ENCODE measurements at places on chromosomes 1 and 21.

DNA sequence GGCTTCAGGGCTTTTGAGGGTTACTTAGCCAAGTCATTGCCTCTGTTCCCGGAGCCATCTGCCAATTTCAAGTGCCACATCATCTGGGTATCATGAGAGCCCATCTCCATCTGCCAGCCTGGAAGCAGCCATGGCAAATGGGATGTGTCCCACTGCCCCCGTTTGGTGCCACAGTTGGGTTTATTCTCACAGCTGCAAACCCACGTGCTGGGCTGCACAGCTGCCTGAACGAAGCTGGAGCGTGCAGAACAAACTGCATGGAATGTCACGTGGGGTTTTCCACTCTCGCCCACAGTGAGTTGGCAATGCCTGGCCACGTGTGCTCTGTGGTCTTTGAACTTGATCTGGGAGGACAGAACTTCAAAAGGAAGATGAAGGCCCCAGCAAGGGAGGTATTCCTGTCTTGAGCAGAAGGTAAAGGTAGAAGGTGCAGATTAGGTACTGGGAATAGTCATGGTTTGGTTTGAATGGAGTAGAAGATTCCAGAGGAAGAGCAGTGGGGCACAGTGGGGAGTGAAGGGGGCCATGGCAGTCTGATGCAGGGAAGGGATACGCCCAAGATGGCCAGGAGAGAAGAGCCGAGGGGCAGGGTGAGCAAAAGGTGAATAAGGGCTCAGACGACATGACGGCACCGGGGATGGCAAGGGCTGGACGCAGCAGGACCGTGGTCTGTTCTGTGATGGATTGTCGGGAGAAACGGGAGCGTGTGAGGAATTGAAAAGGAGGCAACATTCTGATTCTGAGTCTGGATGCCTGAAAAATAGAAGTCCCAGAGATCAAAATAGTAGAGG is 222.0 kb downstream of the KAZN start:
- no peaks in the 10 kb centered on the region for H3K36me3 ChIP-seq
- no peak overlapping the region for H3K4me3 ChIP-seq
- no peaks in the 10 kb centered on the region for H3K4me1 ChIP-seq
- peaks cover 9% of the 10 kb centered on the region for H3K27me3 ChIP-seq

DNA sequence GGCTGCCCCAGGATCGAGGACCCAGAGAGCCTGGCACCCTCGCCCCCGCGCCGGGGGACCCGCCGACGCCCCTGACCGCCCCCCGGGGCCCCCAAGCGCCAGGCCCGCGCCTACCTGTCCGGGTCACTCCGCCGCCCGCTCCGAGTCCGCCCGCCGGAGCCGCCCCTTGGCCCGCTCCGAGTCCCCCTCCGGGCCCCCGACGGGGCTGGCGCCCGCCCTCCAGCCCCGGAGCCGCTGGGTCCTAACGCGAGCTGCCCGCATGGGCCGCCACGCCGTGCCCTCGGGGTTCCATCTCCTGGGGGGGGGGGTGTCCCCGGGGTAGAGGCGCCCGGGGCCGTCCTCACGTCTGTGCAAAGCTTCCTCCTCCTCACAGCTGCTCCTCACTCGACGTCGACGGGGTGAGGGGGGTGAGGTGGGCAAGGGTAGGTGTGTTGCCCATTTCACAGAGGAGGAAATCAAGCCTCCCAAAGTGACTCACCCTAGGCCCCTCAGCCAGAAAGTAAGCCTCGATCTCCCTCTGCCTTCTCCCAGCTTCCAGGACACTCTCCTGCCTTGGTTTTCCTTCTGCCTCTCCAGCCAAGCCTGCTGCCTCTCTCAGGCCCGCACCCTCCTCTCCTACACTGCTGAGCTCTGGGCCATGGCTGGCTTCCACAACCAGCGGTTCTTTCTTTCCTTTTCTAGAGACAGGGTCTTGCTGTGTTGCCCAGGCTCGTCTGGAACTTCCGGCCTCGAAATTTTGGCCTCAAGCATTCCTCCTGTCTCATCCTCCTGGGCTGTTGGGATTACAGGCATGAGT is at the start of gene MFAP2:
MFAP2 (minus strand) TSS at position 148 of the 796 bp plus-strand sequence. CDS start 2,347 bp downstream, outside the sequence.
- no peak within 1 kb of the TSS for H3K27ac ChIP-seq
- peaks cover 3% of the 10 kb centered on the region for H3K36me3 ChIP-seq
- no peak for DNase-seq
- peaks cover 8% of the 10 kb centered on the region for H3K4me1 ChIP-seq

- peak; percentile 88 for DNase-seq
- peak overlapping the region; percentile 56 for H3K4me3 ChIP-seq
- H3K36me3 ChIP-seq = no peaks in the 10 kb centered on the region
- peak overlapping the region; percentile 97 for H3K27ac ChIP-seq
- H3K27me3 ChIP-seq = no peaks in the 10 kb centered on the region
These were observed 36.7 kb upstream of the THEM4 start for GRCh38 chr1:151945725-151946722.

GRCh38 chr1:178625695-178626094 is 99.3 kb upstream of the RALGPS2 start:
- no peak overlapping the region for H3K27ac ChIP-seq
- H3K36me3 ChIP-seq = peaks cover 18% of the 10 kb centered on the region
- H3K4me3 ChIP-seq = no peak overlapping the region
- no peak for DNase-seq
- H3K27me3 ChIP-seq = no peaks in the 10 kb centered on the region
- H3K4me1 ChIP-seq = peaks cover 31% of the 10 kb centered on the region

- no peak overlapping the region for H3K4me3 ChIP-seq
- H3K27me3 ChIP-seq = peaks cover 2% of the 10 kb centered on the region
- DNase-seq = no peak
- no peaks in the 10 kb centered on the region for H3K4me1 ChIP-seq
- H3K27ac ChIP-seq = no peak overlapping the region
These were observed 201.3 kb downstream of the GIPC2 start for GRCh38 chr1:78247079-78247478.

GRCh38 chr1:165228676-165229075 is 127.8 kb downstream of the LMX1A start:
- no peak for DNase-seq
- H3K27me3 ChIP-seq = peaks cover 8% of the 10 kb centered on the region
- no peaks in the 10 kb centered on the region for H3K4me1 ChIP-seq
- H3K27ac ChIP-seq = no peak overlapping the region
- H3K4me3 ChIP-seq = no peak overlapping the region

DNA sequence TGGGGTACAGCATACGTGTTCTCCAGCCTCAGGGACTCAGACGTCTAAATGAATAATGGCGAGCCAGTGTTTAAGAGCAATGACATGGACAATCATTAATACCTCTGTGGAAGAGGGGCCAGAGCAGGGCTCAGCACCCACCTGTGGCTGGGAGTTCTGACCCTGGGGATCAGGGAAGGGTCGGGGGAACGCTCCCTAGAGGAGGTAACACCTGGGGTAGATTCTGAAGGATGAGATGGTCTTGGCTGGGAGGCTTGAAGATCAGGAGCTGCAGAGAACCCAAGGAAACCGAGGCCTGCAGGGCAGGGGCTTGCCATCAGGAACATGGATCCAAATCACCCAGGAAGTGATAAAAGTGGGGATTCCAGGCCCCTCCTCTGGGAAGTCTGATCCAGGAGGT is 138.2 kb upstream of the RUNX3 start:
- no peaks in the 10 kb centered on the region for H3K36me3 ChIP-seq
- H3K4me1 ChIP-seq = peaks cover 9% of the 10 kb centered on the region
- no peaks in the 10 kb centered on the region for H3K27me3 ChIP-seq

- H3K27me3 ChIP-seq = no peaks in the 10 kb centered on the region
- peaks cover 3% of the 10 kb centered on the region for H3K36me3 ChIP-seq
- H3K4me1 ChIP-seq = peaks cover 7% of the 10 kb centered on the region
- no peak overlapping the region for H3K27ac ChIP-seq
- no peak overlapping the region for H3K4me3 ChIP-seq
These were observed 29.8 kb upstream of the NLRP3 start for GRCh38 chr1:247386217-247386616.

GRCh38 chr1:29209173-29209572 is 21.6 kb downstream of the MECR start:
- peaks cover 12% of the 10 kb centered on the region for H3K4me1 ChIP-seq
- no peak overlapping the region for H3K27ac ChIP-seq
- no peaks in the 10 kb centered on the region for H3K27me3 ChIP-seq
- H3K4me3 ChIP-seq = no peak overlapping the region

DNA sequence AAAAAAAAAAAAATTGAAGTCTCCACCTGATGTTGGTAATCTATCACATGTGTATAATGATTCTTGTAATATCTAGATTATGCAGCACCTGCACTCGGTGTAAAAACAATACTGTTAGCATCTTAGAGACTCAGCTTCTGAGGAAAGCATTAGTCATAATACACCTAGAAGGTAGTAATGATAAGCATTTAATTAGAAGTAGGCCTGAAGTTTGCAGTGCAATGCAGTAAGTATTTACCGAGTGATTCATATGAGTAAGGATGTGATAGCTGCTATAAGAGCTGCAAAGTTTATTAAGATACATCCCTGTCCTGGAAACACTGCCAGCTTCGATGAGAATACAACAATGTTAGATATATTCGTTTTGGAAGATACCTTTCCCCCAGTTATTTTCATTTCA is 196.4 kb downstream of the GREM2 start:
- H3K4me1 ChIP-seq = no peaks in the 10 kb centered on the region
- H3K27ac ChIP-seq = no peak overlapping the region
- no peak for DNase-seq
- H3K4me3 ChIP-seq = no peak overlapping the region

DNA sequence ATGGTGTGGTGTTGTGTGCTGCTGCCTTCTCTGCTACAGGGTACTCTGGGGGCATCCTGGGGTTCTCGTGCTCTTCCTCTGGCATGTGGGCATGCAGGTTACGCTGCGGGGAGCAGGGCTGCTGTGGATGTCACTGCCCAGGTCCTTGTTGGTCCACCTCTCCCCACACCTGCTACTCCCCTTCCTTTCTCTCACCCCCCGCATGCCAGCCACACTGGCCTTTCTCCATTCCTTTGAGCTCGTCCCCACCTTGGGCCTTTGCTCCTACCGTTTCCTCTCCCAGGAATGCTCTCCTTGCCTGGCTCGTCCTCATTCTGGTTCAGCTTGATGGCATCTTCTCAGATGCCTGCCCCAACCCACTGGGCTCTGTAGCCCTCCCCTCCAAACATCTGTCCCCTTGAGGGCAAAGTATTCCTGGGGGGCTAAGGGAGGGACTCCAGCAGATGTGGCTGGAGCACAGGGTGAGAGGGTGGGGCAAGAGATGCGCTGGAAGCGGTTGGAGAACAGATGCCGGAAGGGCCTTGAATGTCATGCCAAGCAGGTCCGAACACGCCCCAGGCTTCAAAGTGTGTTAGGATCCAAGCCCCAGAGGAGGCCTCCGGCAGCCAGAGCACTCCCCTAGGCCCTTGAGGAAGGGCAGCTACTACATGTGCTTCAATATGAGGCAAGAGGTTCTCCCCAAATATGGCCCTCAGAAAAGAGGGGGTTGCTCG is 23.4 kb downstream of the DMRTB1 start:
- no peak for DNase-seq
- H3K27me3 ChIP-seq = peaks cover 18% of the 10 kb centered on the region
- no peak overlapping the region for H3K27ac ChIP-seq
- H3K4me3 ChIP-seq = no peak overlapping the region
- no peaks in the 10 kb centered on the region for H3K36me3 ChIP-seq

GRCh38 chr21:45363921-45364467 is 41.0 kb upstream of the COL18A1 start:
- DNase-seq = no peak
- peaks cover 15% of the 10 kb centered on the region for H3K27me3 ChIP-seq
- no peak overlapping the region for H3K27ac ChIP-seq
- H3K4me1 ChIP-seq = peaks cover 4% of the 10 kb centered on the region
- no peaks in the 10 kb centered on the region for H3K36me3 ChIP-seq
- no peak overlapping the region for H3K4me3 ChIP-seq

DNA sequence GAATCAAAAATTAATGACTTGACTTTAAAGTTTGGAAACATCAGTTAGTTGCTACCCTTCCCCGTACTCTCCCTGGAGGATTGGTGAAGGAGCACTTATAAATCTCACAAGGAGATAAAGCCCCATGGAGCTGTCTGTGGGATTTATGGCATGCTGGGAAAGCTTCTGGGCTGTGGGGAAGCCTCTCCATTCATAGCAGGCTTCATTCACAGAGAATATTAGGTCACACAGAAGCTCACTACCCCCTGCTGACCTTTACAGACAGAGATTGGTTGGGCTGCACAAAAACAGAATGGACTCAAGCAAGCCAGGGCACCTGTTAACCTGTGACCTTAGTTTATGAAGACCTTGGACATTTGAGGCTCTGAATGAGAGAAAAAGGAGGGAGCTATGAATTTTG is 32.1 kb downstream of the RGL1 start:
- H3K27me3 ChIP-seq = peaks cover 3% of the 10 kb centered on the region
- no peaks in the 10 kb centered on the region for H3K36me3 ChIP-seq
- DNase-seq = no peak
- H3K27ac ChIP-seq = no peak overlapping the region

DNA sequence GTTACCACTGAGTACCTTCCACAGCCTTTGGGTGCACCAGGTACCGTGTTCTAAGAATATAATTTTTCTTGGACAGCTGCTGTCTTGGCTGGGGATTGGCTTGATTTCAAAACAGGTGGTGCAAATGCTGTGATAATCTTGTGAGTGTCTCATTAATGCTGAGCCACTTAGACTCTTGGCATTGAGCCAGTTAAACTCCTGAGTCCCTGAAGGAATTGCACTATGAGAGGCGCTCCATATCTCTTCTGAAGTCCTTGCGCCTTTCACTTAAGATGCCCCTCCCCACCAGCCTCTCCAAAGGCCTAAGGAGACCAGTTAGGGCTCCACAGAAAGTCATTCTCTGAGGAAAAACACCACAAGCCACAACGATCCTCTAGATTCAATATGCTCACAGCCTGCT is 51.0 kb downstream of the BACH1 start:
- H3K4me3 ChIP-seq = no peak overlapping the region
- no peak overlapping the region for H3K27ac ChIP-seq
- peaks cover 30% of the 10 kb centered on the region for H3K36me3 ChIP-seq

DNA sequence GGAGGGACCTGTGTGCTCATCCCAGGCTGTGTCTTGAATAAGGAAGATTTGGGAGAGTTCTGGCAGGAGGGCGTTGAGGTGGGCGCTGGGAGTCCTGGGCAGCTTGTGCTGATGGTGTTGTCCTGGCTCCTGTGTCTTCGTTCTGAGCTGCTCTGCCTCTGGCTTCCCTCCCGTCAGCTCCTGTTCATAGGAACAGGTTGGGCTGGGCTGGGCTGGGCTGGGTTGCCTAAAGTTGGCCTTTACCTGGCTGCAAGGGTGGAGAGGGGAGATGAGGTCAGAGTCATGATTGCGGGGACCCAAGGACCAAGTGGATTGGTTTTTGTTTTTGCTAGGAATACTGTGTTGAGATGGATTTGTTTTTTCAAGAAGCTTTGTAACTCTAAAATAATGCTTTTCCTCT is 9.1 kb downstream of the NECAP2 start:
- peaks cover 17% of the 10 kb centered on the region for H3K4me1 ChIP-seq
- peak overlapping the region; percentile 16 for H3K27ac ChIP-seq
- H3K36me3 ChIP-seq = peaks cover 25% of the 10 kb centered on the region
- no peak for DNase-seq
- H3K4me3 ChIP-seq = no peak overlapping the region
- no peaks in the 10 kb centered on the region for H3K27me3 ChIP-seq
